ENCODE measurements at places on chromosomes 11 and 22.

GRCh38 chr11:74175920-74176319 is 4.8 kb downstream of the PPME1 start:
- DNase-seq: no peak

GRCh38 chr22:33350961-33351360 is 292.8 kb upstream of the SYN3 start:
- no peak for DNase-seq

DNA sequence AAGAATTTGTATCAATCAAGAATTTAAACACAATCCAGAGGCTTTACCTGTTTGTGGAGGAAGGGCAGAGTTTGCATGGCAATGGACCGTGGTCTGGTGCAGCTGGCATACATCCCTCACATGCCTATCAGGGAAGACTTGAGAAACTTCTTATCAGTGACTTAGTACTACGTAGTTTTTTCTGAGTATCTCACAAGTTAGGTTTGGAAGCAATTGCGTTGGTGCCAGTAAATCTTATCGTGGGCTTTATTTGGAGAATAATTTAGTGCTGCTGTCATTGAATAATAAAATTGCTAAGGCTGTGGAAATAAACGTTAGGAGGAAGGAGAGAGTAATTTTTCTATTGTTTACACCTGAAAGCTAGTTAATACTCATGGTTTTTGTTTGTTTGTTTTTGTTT is 72.3 kb downstream of the PRMT3 start:
- DNase-seq: no peak

- no peak for DNase-seq
These were observed 65.7 kb upstream of the PITPNB start for GRCh38 chr22:27984723-27985122.

DNA sequence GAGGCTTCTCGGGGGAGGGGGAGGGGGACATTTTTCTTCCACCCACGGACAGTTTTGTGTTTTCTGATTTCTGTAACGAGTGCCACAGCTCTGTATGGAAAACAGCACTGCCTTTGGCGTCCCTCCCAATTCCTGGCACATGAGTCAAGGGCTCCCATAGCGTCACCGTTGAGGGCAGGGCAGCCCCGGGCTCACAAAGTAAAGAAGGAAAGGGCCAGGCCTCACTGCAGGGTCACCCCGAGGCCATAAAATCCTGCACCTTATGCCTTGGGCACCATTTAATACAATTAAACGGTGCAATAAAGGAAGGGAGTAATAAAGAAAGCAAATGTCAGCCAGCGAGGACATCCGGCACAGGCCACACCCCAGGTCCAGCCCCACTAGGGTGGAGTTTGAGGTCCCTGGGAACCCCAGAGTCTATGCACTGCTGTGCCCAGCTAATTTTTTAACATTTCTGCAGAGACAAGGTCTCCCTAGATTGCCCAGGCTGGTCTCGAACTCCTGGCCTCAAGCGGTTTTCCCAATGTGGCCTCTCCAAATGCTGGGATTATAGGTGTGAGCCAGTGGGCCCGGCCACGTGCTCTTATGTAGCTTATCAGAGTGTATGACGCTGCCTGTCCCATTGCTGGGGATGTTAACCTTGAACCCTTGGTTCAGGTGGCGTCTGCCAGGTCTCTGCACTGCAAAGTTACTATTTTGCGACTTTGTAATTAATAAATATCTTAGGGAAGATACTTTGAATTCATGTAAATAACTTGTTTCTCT is 13.6 kb upstream of the MUC2 start:
- no peak for DNase-seq

- DNase-seq: no peak
These were observed 59.2 kb upstream of the CLPB start for GRCh38 chr11:72493426-72494108.

GRCh38 chr11:43943372-43943930 is 1.0 kb downstream of the C11orf96 start:
- peak; percentile 7 for DNase-seq

DNA sequence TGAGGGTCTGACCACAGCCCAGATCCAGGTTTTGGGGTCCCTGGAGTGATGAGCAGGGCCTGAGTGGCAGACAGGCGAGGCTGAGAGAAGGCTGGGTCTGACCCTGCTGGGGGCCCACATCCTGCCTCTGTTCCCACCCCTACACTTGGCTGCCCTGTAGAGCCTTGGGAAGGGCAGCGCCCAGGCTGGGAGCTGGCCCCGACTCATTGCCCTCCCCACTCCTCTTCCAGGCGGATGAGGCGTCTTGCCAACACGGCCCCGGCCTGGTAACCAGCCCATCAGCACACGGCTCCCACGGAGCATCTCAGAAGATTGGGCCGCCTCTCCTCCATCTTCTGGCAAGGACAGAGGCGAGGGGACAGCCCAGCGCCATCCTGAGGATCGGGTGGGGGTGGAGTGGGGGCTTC is 4.9 kb downstream of the DERL3 start:
- DNase-seq: no peak

GRCh38 chr11:128747728-128748148 is 53.9 kb downstream of the FLI1 start:
- DNase-seq: no peak

DNA sequence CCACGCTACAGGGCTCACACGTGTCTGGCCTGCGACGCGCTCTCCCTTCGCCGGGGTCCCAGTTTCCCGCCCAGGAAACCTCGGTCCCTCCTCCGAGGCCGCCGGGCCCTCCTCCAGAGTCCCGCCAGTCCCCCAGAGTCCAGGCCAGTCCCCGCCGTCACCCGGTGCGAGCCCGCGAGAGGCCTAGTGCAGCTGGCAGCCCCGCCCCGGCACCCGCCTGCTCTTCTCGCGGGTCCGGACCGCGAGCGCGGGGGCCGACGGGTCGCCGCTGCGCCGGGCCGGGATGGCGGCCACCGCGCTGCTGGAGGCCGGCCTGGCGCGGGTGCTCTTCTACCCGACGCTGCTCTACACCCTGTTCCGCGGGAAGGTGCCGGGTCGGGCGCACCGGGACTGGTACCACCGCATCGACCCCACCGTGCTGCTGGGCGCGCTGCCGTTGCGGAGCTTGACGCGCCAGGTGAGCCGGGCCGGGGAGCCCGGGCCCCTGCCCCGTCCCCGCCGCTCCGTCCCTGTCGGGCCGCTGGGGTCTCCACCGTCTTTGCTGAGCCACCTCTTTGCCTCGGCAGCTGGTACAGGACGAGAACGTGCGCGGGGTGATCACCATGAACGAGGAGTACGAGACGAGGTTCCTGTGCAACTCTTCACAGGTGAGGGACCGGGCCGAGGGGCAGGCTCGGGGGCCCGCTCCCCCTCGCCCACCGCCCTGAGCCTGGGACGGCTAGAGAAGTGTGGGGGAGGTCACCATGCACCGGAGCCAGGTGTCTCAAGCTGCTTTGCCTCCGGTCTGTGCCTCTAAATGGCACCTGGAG is at the start of gene PTPMT1:
PTPMT1 (plus strand) TSS at position 260 of the 809 bp plus-strand sequence; CDS start at position 284, 24 bp downstream.
- peak; percentile 51 for DNase-seq

- no peak for DNase-seq
These were observed 983.3 kb downstream of the OPCML start for GRCh38 chr11:132549001-132549400.

Measured in Kasumi-1 (cell line).